Stimulated activated CD4-positive, alpha-beta T cell treated with anti-CD3 and anti-CD28 coated beads, Interleukin-4, amount 100 ng/mL, for 24 hours (primary cell): ENCODE measurements at places on chromosomes 2 and 18.
A peak's percentile ranks its signal among the peaks of the same experiment; 100 is the strongest.

- DNase-seq, result no peak
Observed at GRCh38 chr2:110731064-110731463, 1.3 kb upstream of the ACOXL start.

DNA sequence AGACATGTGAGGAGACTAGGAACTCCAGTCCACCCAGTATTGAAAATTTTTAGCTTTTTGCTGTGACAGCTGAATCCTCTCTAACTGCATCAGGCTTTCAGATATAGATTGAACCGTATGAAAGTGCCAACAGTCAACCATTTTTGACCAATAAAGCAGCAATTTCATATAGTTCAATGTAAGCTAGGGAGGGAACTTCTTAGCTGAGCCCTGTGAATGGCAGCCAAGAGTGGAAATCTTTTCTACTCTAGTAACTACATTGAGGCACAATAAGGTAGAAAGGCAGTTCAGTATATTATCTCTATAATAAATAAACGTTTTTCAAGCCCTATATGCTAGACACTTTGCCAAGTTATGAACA, 96.3 kb upstream of the TANK start:
- DNase-seq, result no peak

DNA sequence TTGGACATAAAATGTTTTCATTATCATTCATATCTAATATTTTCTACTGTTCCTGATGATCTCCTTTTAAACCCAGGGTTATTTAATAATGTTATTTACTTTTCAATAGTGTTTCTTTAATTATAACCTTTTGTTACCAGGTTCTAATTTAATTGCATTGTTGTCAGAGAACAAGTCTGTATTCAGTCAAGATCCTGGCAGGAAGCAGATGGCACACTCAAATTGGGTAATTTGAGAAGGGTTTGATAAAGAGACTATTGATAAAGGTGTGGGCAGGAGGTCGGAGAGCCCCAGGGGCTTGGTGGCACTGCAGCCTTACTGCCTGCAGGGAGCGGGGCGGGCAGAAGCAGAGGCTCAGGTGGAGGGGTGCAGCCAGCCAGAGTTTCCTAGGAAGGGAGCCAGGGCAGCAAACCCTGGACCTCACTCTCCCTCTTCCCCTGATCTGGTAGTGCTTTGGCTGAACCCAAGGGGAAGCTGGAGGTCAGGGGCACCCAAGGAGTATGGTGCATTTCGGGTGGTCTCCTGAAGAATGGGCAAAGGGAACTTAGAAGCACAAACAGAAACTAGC, 2.3 kb upstream of the KIF1A start:
- DNase-seq, result no peak

DNA sequence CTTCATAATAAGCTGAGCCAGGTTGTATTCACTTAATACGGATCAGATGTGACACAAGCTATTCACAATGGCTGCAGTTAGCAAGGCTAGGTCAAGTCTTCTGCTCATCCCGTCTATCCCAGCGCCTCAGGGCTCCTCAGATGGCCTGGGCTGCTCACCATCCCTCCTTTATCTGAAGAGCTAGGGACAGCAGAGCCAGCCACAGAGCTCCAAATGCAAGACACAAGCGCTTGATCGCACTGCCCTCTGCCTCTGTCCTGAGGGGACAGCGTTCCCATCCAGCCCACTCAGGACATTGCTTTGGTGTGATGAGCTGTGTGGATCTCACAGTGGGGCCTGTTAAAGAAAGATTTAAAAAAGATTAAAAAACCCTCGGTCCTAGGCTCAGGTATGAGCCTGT, 254.4 kb upstream of the HS6ST1 start:
- DNase-seq, result no peak

DNA sequence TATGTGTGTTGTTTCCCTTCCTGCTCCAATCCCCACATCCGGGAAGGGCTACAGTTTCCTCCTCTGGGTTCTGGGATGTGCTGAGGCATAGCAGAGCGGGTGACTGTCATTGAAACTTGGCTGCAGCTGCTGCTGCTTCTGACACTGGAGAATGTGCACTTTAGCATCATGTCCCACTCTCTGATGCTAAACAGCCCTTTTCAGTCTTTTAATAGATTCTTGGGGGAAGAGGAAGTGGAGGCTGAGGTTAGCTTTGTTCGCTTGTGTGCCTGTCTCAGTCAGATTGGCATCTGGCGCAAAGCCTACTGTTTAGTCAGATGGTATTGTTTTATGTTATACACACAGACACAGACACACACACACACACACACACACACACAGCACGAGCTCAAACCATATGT, 136.5 kb upstream of the RND3 start:
- DNase-seq, result no peak

GRCh38 chr2:211868996-211869533, 669.5 kb downstream of the ERBB4 start:
- no peak for DNase-seq

- DNase-seq, result no peak
Observed at GRCh38 chr18:45463451-45463850, 151.8 kb upstream of the SLC14A2 start.

DNA sequence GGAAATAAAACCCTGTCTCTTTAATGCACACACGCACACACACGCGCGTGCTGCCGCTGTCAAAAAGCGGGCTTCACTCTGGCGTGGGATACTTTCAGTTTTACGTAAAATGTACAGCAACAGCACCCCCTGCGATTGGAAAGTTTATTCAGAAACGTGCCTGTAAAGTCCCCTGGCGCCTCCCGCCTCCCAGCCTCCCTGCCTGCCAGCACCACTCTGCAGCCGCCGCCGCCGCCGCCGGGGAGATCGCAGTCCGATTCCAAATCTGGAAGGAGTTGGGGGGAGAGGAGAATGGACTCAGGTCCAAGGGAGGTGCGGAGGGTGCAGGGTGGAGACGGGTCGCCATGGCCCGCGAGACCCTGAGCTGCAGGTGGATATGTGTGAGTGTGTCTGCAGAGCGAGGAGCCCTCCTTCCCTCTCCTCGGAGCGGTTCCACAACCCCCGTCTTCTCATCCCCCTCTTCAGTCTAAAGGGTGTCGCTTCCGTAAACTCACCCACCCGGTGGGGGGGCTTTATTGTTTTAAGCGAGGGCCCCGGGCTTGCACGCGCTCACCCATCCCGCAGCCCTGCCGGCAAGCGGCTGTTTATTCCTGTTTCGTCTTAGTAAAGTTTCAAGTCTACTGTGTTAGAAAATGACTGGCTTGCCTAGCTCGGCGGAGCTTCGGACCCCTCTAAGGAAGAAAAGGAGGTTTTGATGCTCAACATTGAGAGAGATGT, 1.8 kb upstream of the BCL11A start:
- peak; percentile 58 for DNase-seq

DNA sequence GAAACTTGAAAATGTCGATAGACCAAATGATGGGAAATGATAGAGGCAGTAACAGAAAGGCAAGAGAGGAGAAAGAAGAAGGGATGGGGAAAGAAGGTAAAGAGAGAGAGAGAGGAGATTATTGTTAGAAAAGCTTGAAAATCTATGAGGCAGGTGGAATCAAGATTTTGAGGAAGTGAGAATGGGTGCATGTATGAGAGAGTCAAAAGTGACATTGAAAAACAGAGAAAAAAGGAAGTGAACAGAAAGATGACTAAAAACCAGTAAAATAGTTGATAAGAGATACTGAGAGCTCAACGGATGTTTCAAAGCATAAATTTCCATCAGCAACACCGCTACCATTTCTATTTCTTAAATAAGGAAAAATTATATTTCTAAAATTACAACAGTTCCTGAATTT, 327.4 kb upstream of the CWC22 start:
- DNase-seq, result no peak

DNA sequence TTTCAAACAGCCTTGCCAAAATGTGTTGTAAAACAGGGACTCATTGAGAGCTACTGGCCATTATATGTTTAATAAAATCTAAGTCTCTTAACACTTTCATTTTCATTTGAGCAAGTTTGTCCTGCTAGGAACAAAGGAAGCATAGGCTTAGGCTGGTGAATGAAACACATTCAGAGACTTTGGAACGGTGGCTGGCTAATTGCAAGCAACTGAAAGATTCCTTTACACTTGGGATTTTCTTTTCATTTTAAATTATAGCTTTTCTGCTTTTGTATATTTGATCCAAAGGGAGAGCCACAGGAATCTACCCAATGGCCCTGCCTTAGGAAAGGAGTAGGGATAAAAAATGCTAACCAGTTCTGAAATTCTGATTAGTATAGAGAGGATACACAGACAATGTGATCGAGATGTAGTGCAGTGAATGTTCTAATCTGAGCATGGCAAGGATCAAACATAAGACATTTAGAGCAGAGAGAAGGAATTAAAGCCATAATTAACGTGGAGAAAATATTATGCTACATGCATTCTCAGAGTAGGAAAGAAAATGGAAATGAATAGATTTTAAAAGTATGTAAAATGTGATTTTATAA, 911.4 kb upstream of the SLC39A10 start:
- no peak for DNase-seq

GRCh38 chr2:241636182-241637017, 558 bp downstream of the THAP4 start:
- DNase-seq, result peak; percentile 16

GRCh38 chr2:240598311-240598911, 11.9 kb downstream of the CAPN10 start:
- no peak for DNase-seq

DNA sequence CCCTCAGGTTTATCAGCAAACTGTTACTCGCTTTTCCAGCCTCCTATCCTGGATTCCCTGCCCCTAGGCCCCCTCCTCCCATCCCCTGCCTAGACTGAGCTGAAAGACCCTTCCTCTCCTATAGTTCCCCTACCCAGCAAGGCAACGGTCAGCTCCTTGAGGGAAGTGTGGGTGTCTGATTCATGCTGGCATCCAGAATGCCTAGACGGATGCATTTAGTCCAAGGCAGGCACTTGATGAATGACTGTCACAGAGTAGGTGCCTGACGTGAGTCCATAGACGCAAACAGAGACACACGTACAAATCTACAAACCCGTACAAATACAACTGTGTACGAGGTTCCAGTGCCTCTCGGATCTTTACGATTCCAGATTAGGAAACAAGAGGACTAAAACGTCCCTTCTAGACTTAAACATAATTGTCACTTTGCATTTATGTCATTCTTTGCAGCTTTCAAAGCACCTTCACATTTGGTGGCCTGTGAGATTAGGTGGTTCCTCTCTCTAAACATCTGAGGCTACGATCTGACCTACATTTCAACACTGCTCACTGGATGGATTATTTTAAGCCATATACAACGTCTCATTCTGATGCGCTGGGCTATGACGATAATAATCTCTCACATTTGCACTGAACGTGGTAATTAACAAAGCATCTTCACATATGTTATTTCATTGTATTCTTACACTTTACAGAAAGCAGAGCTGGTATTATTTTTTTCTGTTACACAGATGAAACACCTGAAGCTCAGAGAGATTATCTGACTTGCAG, 36.7 kb downstream of the DNMT3A start:
- no peak for DNase-seq

DNA sequence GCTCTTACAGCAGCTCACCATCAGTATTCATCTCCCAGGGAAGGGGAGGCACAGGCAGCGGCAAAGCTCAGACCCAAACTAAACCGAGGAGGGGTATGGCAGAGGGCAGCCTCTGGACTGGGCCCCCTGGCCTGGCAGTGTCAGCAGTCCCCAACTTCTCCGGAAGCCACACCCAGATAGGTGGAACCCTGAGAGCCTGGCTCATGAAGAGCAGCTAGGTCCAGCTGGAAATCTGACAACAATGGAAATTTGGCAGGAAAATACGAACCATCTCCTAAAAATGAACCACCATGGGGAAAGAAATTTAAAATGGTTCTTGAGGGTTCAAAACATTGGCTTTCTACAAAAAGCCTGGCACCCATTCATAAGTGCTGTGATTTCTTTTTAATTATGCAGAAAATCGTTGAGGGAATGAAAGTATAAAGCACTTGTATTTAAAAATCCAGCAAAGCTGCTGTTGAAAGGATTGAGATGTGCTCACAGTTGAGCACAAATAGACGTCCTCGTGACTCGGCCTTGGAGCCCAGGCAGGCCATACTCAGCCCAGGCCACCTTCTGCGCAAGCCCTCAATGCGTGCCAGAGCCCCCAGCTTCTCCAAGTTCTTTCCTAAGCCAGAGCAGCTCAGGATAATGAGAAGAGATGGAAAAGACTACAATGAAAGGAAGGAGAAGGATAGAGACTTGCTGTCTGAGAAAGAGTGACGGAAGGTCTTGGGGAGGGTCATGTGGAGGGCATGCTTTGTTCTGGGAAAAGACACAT, 93.0 kb downstream of the COL6A3 start:
- DNase-seq, result no peak

- DNase-seq, result no peak
Observed at GRCh38 chr18:31273812-31274527, 44.0 kb upstream of the DSG1 start.

- DNase-seq, result peak; percentile 59
Observed at GRCh38 chr18:111306-112014, 46.9 kb upstream of the USP14 start.

DNA sequence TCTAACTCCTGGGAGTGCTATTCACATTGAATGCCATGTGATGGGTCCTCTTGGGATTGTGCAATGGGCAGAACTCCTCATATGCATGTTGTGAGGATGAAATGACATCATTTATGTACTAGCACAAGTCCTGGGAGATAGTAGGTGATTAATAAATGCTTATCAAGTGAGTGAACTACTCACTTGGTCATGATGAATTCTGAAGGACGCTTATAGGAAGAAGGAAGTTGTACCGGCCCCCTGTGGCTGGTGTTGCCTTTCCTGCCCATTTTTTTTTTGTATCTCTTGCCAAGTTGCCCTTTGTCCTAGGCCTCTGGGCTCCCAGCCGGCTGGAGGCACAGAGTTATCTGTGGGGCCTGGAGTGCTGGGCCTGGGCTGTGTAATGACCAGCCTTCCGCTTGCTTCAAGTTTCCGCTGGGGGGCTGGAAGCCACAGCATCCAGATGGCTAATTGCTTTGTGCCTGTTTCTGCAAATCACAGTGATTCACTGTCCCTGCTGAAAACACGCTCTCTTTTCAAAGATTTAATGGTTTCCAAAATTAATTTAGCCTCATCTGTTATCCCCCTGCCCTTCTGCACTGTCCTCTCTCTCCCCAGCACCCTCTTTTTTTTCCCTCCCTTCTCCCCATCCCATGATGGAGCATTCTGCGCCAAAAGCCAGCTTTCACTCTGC, 33.7 kb upstream of the MRPL33 start:
- DNase-seq, result no peak

- no peak for DNase-seq
Observed at GRCh38 chr2:108616318-108616717, 82.0 kb downstream of the LIMS1 start.

DNA sequence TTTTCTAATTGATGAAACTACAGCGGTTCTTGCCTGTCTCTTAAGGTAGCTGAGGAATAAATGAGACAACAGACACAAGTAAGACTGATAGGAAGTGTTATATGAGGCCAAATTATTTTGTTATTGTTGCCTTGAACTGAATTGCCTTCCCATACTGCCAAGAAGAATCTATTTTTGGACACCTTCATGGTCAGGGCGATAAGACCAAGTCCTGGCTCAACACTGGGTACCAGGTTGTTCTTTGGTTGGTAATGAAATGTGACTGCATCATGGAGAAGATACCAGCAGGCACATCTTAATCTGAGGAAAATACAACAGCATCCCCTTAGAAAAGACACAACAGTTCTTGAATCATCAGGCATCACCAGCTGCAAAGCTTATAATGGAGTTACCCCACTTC, 23.7 kb downstream of the MSGN1 start:
- no peak for DNase-seq
